AG09319 (cell line): ENCODE measurements at places on chromosomes 16 and 17.
A peak's percentile ranks its signal among the peaks of the same experiment; 100 is the strongest.

- peak; percentile 4 for DNase-seq
These were observed 125.4 kb downstream of the MAP2K6 start for GRCh38 chr17:69539781-69540319.

GRCh38 chr17:76091526-76092286 is 11.9 kb downstream of the EXOC7 start:
- no peak for DNase-seq

DNA sequence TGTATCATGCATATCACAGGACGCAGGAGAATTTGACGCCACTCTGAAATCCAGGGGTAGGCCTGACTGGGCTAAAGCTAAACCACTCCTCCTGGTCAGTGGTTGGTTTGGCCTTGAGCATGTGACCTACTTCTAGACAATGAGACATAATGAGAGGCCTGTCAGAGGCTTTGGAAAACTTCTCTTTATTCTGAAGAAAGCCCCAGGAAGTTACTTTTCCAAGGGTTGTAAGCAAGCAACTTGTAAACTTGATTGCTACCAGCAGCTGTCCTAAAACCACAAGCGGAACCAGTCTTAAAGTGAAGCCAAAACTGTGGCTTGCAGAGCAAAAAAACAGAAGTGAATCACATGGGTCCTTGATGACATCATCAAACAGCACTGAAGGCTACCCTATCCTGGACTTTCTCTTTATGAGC is 138.2 kb upstream of the COX10 start:
- peak; percentile 38 for DNase-seq

DNA sequence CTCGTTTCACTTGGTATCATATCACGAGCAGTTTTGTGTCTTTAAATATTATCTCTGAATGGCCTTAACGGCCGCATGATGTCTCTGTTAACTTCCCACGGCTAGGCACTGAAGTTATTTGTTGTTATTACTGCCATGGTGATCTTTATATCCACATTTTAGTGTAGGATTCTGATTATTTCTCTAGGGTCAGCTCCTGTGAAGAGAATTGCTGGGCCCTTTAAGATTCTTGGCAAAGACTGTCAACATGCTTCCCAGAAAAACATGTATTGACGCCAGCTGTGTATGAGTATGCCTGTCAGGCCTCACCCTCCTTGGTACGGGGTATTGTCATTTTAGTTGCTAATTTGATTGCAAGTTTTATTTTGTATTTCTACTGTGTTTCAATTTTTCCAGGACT is 263.5 kb downstream of the SNX29 start:
- DNase-seq, result peak; percentile 31

DNA sequence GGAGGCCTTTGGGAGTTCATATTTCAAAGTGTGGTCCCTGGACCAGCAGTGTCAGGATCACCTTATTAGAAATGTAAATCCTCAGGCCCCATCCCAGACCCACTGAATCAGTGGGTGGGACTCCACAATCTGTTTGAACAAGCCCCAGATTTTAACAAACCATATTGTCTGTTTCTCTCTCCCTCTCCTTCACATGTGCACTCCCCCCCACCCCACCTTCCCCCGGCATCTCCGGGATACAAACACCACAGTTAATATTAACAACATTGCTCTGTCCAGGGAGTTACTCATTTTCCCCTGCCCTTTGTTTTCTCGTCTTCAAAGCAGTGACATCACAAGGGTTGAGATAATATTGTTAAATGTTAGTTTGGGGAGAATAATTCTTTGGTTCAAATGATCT is 127.3 kb downstream of the KATNIP start:
- no peak for DNase-seq

DNA sequence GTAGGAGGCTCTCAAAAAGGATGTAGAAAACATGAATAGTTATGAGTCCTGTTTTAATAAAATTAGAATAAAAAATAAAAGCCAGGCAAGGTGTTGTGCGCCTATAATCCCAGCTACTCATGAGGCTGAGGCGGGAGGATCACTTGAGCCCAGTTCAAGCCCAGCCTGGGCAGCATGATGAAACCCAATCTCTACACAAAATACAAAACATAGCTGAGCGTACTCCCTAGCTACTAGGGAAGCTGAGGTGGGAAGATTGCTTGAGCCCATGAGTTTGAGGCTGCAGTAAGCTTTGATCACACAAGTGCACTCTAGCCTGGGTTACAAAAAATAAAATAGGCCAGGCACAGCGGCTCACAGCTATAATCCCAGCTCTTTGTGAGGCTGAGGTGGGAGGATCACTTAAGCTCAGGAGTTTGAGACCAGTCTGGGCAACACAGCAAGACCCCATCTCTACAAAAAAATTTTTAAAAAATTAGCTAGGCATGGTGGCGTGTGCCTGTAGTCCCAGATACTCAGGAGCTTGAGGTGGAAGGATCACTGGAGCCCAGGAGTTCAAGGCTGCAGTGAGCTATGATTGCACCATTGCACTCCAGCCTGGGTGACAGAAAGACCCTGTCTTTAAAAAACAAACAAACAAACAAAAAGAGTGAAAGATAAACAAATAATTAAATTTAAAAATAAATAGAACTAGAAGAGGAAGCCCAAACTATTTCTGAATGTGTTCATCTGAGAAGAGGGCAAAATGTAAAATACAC is 17.2 kb upstream of the PRM1 start:
- DNase-seq, result no peak

DNA sequence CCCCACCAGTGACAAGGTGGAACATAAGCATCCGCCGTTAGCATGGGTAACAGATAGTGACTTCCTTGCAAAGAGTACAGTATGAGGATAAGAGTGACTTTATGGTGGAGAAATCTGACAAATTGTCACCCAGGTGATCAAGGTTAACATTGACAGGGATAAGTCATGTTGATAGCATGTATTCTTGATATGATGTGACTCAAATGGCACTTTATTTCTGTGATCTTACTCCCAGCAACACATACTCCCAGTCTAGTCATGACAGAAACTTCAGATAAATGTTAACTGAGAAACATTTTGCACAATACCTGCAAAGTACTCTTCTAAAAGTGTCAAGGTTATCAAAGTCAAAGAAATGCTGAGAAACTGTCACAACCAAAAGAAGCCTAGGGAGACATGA is 588.6 kb upstream of the KIF2B start:
- no peak for DNase-seq

- DNase-seq, result no peak
These were observed 1.6 kb downstream of the AMFR start for GRCh38 chr16:56423584-56424403.

DNA sequence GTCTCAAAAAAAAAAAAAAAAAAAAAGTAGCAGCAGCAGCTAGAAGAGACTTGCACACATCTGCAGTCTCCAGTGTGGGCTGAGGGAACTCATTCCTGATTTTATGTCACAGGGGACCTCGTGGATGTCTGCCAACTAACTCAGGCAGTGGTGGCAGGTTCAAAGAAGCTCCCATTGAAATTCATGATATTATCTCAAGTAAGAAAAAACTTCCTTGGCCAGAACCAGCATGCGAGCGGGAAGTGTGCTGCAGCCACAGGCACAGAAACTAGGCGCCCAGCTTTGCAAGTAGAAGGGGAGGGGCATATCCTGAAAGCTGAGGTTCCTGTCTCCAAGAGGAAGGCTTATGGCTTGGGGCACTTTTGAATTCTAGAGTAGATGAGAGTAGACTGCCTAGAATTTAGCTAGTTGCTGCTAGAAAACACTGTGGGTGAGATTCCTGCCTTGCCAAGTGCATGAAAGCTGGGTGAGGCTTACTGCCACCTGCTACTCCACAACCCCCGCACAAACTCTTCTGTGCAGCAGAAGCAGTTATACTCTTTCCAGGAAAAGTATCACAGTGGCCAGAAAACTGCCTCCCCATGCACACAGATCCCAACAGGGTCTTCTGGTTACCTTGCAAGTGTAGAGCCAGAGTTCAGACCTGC is 603.8 kb upstream of the CA10 start:
- no peak for DNase-seq

GRCh38 chr16:82755570-82756282 is 129.0 kb downstream of the CDH13 start:
- DNase-seq, result no peak

- DNase-seq, result no peak
These were observed 329.9 kb downstream of the KCNJ2 start for GRCh38 chr17:70499067-70499786.

DNA sequence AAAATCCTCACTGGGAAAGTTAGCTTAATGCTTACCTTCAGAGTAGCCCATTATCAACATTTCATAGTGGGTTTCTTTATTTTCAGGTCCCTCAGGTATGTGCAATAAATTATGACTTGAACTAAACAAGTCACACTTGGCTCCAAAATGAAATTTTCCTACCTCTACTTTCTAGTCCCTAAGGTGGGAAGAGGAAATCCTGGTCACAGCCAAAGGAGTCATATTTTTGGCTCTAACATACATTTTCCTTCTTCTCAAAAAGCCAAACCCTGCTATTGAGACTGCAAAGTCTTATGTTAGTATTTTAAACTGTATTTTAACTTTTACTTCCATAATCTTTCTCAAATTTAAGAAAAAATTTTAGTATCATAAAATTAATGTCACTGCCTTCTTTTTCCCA is 128.9 kb downstream of the BRIP1 start:
- DNase-seq, result no peak

- no peak for DNase-seq
These were observed 1.1 kb upstream of the NME2 start for GRCh38 chr17:51164911-51165679.

DNA sequence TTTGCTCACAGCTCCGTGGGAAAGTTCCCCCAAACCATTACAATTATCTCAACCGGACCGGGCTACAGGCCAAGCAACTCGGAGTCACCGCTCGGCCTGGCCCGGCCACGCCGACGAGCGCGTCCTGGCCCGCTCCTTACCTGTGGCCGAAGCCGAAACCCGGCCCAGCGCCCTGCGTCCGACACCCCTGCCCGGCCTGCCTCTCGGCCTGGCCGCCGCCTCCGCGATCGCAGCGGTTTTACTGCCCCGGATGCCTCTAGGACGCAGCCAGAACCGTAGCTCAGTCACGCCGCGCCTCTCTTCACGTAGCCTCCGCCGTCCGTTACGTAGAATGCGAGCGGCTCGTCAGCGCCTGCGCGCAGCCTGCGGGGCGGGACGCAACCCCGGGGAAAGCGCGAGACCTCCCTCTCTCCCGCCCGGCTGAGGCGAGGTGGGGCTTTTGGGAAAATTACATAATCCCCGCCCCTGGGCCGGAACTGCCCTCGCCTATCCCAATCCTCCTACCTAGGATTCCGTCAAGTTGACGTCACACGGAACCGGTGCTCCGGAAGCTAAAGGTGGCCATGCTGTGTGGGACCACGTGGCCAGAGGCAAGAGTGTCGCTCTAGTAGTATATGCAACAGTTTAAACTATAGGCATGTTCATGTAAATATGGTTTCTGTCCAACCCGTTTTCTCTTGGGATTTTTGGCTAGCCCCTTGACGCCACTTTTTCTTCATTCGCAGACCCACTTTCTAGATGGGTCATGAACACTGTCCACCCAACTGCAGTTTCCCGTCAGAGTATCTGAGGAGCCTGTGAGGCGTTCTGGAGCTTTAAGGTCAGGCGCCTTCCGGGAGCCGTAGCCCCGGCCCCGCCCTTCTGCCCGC is at the start of gene CCDC47:
Gene CCDC47, minus strand, starts transcription at position 326 of the 869 bp plus-strand sequence. CDS start 7,422 bp downstream, outside the sequence.
- peak; percentile 97 for DNase-seq

- no peak for DNase-seq
These were observed 653 bp downstream of the FANCA start for GRCh38 chr16:89815639-89816348.

- DNase-seq, result no peak
These were observed 162.4 kb upstream of the CHMP6 start for GRCh38 chr17:80829166-80829813.

- no peak for DNase-seq
These were observed 95.3 kb upstream of the CRHR1 start for GRCh38 chr17:45688820-45689219.

DNA sequence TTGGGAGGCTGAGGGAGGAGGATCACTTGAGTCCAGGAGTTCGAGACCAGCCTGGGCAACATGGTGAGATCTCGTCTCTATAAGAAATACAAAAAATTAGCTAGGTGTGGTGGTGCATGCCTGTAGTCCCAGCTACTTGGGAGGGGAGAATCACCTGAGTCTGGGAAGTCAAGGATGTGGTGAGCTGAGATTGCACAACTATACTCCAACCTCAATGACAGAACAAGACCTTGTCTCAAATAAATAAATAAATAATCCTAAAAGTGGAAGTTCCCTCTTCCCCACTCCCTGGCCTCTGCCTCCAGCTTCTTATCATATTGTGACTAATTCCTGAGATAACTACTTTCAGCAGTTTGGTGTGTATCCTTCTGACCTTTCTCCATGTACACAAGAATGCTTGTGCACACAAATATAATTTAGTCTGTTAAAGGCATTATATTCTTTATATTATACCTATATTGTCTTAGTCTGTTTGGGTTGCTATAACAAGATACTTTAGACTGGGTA is 23.5 kb upstream of the DNAJA2 start:
- DNase-seq, result no peak

- DNase-seq, result no peak
These were observed 9.6 kb downstream of the POLR2C start for GRCh38 chr16:57471852-57472664.

DNA sequence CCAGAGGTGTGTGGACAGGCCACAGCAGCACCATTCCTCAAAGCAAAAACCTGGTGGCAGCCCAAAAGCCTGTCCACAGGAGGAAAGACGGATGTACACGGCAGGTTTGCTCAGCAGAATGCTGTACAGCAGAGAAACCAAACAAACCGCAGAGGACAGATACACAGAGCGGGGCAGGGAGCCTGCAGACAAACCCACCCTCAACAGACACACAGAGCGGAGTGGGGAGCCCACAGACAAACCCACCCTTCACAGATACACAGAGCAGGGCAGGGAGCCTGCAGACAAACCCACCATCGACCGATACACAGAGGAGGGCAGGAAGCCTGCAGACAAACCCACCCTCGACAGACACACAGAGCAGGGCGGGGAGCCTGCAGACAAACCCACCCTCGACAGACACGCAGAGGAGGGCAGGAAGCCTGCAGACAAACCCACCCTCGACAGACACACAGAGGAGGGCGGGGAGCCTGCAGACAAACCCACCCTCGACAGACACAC is 53.0 kb upstream of the METRNL start:
- DNase-seq, result no peak

GRCh38 chr16:49345829-49346228 is 27.8 kb upstream of the C16orf78 start:
- no peak for DNase-seq

- no peak for DNase-seq
These were observed 3.0 kb downstream of the KRT27 start for GRCh38 chr17:40779181-40779909.

GRCh38 chr17:75604034-75604695 is 16.6 kb downstream of the MYO15B start:
- no peak for DNase-seq
